GM23338 (cell line): ENCODE measurements at places on chromosomes 1 and 21.

DNA sequence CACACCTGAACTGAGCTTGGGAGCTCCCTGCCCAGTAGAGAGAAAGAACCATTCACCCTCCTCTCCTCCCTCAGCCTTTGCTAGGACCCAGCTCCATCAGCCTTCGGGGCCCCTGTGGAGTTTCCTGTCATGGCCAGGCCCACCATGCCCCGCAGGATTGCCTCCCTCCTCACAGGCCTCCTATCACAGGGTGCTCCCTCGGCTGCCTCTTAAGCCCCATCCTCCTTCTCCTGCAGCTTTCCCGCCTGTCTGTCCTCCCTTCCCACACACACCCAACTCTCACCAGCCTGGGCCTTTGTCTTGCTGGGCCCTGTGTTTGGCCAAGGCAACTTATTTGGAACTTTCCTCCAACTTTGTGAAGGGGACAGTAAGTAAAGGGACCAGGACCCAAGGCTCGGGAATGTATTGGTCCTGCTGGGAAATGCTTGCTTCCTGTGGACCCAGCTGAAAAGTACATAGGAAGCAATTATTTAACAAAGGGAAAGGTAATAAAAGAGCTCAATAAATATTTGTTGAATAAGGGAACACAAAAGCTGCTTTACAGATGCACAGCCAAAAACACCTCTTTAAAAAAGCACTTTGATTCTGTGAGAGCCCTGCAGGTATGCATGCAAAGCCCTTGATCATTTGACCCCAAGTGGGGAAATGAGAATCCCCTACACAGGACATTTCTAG, 31.6 kb upstream of the TENT5C start:
- DNase-seq: no peak

DNA sequence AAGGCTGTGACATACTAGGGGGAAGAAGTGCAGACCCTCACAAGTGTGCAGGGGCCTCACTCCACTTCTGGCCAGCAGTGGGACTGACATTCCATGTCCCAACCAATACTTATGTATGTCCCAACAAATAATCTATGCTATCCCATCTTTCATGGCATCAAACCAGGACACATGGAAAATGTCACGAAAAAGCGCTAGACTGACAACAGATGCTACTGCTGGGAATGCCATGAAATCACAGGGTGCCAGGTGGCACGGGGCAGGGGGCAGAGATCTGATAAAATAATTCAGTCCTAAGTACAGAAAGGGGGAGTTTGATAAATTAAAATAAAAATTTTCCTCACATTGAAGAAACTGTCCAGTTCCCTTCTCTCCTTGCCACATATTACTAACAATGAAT, 27.6 kb upstream of the BCAS2 start:
- no peak for DNase-seq

GRCh38 chr1:156262461-156263287, 14.8 kb upstream of the PAQR6 start:
- no peak for DNase-seq

- no peak for DNase-seq
These were observed 11.7 kb upstream of the IFNLR1 start for GRCh38 chr1:24198766-24199165.

DNA sequence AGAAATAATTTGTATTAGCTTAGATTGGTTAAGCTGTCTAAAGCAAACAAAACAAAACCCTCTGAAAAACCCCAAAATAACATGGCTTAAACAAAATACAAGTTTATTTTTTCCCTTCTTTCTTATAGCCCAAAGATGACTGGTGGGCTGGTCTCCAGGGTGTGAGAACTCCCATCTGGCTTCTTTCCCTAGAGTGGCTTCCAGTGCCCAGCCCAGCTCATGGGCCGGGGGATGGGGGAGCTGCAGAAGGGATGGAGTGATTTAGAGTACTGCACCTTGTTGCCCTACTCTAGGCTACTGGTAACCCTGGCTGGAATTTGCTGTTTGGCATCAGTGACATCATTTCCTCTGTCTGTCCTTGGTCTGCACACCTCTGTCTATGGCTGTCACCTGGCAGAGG, 223.0 kb downstream of the PBX1 start:
- DNase-seq: no peak

GRCh38 chr1:181216591-181216994, 128.1 kb downstream of the IER5 start:
- DNase-seq: peak; percentile 12

- no peak for DNase-seq
These were observed 241.3 kb downstream of the KCNT2 start for GRCh38 chr1:196366817-196367495.

- no peak for DNase-seq
These were observed 43.3 kb downstream of the IARS2 start for GRCh38 chr1:220137019-220137786.

DNA sequence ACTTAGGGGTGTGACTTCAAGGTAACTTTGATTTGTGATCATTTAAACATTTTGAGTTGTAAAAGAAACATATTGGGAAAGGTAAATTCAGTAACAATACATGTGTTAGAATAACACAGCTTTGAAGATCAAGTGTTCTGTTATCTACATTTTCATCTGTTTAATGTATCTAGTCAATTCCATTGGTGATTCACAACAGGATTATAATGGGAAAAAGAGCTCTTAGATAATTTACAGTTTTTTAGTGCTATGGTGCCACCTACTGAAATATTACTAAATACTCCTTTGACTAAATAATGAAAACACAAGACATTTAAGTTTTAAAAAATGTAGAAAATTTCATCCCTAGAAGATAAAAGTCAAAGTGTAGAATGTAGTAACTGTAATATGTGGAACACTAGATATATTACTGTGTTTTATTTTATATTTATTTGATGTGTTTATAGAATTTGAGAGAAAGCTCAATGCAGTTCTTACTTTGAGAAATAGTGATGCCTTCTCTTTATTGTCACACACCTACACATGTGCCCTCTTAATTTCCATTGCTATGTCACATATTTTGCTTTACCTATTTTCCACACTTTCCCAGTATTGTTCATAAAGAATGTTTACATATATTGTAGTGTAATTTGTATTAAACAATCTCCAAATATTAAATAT, 47.4 kb downstream of the PTPRC start:
- peak; percentile 43 for DNase-seq

DNA sequence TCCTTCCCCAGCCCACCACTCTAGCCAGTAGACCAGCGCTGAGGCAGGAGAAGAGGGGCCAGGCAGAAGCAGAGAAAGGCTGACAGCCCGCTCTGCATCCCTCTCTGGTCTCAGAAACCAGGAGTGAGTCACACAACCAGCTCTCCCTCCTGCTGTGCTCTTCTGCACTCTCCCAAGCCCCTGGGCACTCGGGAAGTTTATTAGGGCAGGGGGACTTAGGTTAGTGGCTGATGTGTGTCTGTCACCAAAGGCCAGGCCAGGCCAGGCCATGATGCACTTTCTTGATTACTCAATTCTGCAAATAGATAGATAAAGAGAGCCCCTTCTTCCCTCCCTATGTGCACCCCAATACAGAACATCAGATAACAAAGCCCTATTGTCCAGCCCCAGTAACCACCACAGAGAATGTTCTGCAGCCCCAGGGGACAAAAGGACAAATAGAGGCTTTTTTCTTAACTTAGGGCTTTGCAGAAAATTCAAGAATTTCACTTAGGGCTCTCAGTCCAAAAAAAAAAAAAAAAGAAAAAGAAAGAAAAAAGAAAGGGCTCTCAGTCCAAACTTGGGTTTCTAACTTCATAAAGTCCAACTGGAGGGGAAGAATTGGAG, 52.9 kb upstream of the CNTN2 start:
- DNase-seq: no peak

- DNase-seq: no peak
These were observed 20.8 kb downstream of the EVI5 start for GRCh38 chr1:92764116-92764515.

DNA sequence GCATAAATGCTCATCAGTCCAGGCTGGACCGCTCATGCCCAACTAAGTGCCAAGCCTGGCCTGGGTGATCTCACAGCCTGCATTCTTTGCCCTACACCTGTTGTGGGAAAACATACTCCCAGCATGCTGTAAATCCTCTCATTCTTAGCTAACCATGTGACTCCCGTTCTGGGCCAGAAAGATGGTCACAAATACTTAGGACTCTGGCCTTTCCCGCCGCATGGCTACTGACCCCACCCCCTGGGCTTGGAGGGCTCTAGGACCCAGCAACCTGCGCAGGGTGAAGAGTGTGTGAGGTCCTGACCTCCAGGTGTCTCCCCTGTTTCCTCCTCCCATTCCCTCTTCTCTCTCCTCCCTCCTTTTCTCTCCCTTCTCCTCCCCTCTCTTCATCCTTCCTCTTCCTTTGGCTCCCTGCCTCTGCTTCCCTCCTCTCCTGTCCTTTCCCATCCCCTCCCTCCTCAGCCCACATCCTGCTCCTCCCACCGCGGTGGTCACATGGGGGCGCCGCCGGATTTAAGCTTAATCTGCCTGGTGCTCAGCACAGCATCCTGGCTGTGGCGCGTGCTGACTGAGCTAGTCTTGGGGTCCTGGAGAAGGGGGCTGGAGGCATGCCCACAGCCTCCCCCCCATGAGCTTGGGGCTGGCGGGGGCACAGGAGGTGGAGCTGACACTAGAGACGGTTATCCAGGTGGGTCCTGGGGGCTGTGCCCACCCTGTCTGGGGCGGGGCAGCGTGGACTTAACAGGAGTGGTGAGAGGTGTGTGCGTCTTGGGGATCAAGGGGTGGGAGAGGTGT, at the start of gene CROCC:
Gene CROCC, plus strand, starts transcription at position 541 of the 795 bp plus-strand sequence. Its CDS starts 88 bp downstream, at position 629.
- peak; percentile 100 for DNase-seq

DNA sequence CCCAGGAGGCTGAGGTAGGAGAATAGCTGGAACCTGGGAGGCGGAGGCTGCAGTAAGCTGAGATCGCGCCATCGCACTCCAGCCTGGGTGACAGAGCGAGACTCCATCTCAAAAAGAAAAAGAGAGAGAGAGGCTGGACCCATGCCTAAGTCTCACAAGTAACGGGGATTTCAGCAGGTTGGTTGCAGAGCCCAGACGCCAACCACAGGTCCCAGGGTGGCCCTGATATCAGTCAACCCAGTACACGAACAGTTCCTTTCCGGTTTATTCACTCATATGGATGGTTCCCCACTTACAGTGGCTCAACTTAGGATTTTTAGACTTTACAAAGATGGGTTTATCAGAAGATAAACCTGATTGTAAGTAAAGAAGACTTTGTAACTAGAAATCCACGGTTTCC, 40.9 kb downstream of the CLSTN1 start:
- no peak for DNase-seq

GRCh38 chr21:46125846-46126301, 28.0 kb downstream of the COL6A2 start:
- DNase-seq: no peak

DNA sequence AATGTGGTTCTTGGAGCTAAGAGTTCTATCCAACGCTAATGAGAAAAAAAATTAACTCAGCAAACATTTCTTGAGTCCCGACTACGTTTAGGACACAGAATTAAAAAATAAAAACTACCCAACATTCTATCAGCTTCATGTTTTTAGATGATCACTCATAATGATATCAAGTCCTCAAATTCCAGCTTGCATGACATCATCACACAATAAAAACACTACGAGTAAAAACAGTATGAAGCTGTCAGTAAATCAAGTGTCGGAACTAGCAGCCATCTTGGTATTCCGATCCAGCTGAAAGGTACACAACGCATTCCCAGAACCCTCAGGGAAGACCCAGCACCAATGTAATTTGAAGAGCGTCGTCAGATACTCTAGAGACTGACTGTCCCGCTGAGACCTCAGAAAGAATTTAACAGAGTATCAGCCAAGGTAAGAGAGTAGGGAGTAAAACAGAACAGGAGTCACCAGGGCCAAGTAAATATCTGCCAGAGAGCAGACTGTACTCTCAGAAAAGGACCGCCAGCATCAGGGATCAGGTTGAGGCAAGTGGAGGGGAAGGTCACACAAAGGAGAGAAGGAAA, 57.0 kb downstream of the NRIP1 start:
- DNase-seq: no peak

DNA sequence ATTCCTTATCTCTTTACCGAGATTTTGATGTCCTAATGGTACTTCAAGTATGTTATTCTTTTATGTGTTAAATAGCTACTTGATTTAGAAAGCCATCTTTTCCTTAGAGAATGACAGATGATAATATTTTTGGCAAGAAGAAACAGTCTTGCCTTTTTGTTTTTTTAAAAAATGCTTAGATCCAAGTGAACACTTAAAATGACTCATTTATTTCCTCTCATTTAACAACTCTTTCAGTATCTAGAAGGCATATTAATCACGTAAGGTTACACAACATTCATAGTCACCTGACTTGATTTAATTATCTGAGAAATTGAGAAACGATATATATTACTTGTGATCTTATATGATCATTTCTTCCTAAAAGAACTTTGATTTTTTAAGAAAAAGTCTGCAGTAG, 52.4 kb downstream of the SUCO start:
- no peak for DNase-seq

DNA sequence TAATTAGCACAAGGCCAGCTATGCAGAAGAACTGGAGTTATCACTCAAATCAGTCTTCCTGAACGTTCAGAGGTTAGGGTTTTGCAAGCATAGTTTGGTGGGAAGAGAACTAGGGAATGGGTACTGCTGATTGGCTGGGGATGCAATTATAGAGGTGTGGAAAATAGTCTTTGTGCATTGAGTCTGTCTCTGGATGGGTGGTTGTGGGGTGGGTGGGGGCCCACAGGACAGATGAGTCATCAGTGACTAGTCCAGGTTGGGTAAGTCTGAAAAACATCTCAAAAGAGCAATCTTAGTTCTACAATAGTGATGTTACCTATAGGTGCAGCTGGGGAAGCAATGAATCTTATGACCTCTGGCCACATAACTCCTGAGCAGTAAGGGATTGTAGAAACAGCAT, 89.7 kb upstream of the HMCN1 start:
- no peak for DNase-seq

DNA sequence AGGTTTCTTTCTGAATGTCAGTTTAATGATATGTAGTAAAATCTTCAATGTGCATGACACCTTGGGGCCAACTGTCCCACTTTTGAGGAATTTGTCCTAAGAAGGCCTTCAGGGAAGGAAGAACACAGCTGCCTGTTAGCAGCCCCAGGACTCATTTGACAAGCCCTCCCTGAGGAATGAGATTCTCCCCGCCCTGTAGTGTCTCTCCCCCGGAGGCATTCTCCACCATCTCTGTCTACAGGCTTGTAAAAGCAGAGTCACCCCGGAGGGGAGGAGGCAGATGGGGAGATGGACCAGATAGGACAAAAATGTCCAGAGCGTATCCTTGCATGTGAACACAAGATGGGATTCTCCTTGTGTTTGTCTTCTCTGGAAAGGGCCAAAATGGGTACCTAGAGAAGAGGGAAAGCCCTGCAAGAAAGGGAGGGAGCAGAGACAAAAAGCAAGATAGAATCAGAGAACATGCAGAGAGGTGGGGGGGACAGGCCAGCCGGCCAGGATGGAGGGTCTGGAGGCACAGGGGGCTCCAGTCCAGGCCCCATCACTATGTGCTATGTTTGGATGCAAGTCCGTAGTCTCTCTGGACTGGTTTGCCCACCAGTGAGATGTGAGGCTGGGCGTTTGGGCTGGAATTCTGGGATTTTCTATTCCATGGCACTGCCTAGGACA, 12.0 kb upstream of the WNT3A start:
- no peak for DNase-seq
